ENCODE measurements at places on chromosomes 1 and 21.

GRCh38 chr1:39701049-39701439 is 9.8 kb upstream of the HPCAL4 start:
- peak; percentile 37 for DNase-seq
- no peaks in the 10 kb centered on the region for H3K27me3 ChIP-seq
- H3K27ac ChIP-seq, result no peak overlapping the region

DNA sequence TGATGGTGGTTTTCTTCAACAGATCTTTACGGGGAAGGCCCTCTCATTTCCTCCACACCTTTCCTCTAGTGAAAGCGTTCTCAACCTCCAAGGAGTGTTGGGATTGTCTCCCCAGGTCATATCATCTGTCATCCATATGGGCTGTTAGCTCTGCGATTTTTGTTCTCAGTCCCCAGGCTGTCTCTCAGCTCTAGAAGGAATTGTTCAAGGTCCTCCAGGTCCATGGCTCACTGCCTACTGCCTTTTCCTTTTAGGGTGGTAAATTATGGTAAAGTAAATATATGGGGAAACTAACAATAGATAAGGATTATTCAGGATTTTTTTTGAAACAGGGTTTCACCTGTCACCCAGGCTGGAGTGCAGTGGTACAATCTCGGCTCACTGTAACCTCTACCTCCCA is 37.6 kb downstream of the ELF3 start:
- no peak overlapping the region for H3K4me3 ChIP-seq
- no peaks in the 10 kb centered on the region for H3K36me3 ChIP-seq
- no peaks in the 10 kb centered on the region for H3K27me3 ChIP-seq
- H3K27ac ChIP-seq, result no peak overlapping the region

GRCh38 chr1:46501528-46501927 is 11.9 kb downstream of the DMBX1 start:
- DNase-seq, result no peak
- H3K27ac ChIP-seq, result no peak overlapping the region
- no peaks in the 10 kb centered on the region for H3K4me1 ChIP-seq
- no peaks in the 10 kb centered on the region for H3K36me3 ChIP-seq
- H3K4me3 ChIP-seq, result no peak overlapping the region
- no peaks in the 10 kb centered on the region for H3K27me3 ChIP-seq

GRCh38 chr1:220001095-220001501 is 45.2 kb downstream of the EPRS1 start:
- no peaks in the 10 kb centered on the region for H3K4me1 ChIP-seq
- H3K36me3 ChIP-seq, result peaks cover 100% of the 10 kb centered on the region
- H3K4me3 ChIP-seq, result no peak overlapping the region

GRCh38 chr1:56099766-56100265 is 479.5 kb downstream of the PLPP3 start:
- H3K27ac ChIP-seq, result no peak overlapping the region
- H3K36me3 ChIP-seq, result no peaks in the 10 kb centered on the region
- DNase-seq, result no peak
- no peak overlapping the region for H3K4me3 ChIP-seq

- H3K36me3 ChIP-seq, result no peaks in the 10 kb centered on the region
- DNase-seq, result no peak
- peak overlapping the region; percentile 14 for H3K27ac ChIP-seq
- H3K4me1 ChIP-seq, result no peaks in the 10 kb centered on the region
- H3K4me3 ChIP-seq, result no peak overlapping the region
These were observed 454.1 kb upstream of the USP24 start for GRCh38 chr1:55669293-55669692.

GRCh38 chr1:173603056-173603591 is at the start of gene SLC9C2:
Gene SLC9C2, minus strand, starts transcription at chr1:173603072. Its CDS starts 1,296 bp downstream, at chr1:173601776.
- H3K4me1 ChIP-seq, result no peaks in the 10 kb centered on the region
- H3K27ac ChIP-seq, result peak within 1 kb of the TSS; percentile 13
- no peaks in the 10 kb centered on the region for H3K27me3 ChIP-seq
- peak within 1 kb of the TSS; percentile 17 for H3K4me3 ChIP-seq
- no peaks in the 10 kb centered on the region for H3K36me3 ChIP-seq

- DNase-seq, result no peak
- peak overlapping the region; percentile 48 for H3K27ac ChIP-seq
- H3K36me3 ChIP-seq, result no peaks in the 10 kb centered on the region
- no peaks in the 10 kb centered on the region for H3K27me3 ChIP-seq
These were observed 136.4 kb downstream of the AKT3 start for GRCh38 chr1:243713470-243714186.

GRCh38 chr1:226325178-226325577 is 16.2 kb upstream of the LIN9 start:
- H3K4me1 ChIP-seq, result no peaks in the 10 kb centered on the region
- H3K36me3 ChIP-seq, result no peaks in the 10 kb centered on the region
- no peaks in the 10 kb centered on the region for H3K27me3 ChIP-seq
- no peak overlapping the region for H3K4me3 ChIP-seq

- no peak for DNase-seq
- no peaks in the 10 kb centered on the region for H3K27me3 ChIP-seq
- no peak overlapping the region for H3K27ac ChIP-seq
- no peaks in the 10 kb centered on the region for H3K36me3 ChIP-seq
These were observed 201.1 kb downstream of the OMA1 start for GRCh38 chr1:58345215-58346035.

GRCh38 chr1:185636848-185637247 is 97.3 kb upstream of the HMCN1 start:
- H3K4me3 ChIP-seq, result no peak overlapping the region
- H3K4me1 ChIP-seq, result no peaks in the 10 kb centered on the region
- no peaks in the 10 kb centered on the region for H3K27me3 ChIP-seq
- H3K36me3 ChIP-seq, result no peaks in the 10 kb centered on the region
- no peak overlapping the region for H3K27ac ChIP-seq

- peaks cover 87% of the 10 kb centered on the region for H3K27me3 ChIP-seq
- H3K36me3 ChIP-seq, result no peaks in the 10 kb centered on the region
- H3K4me1 ChIP-seq, result peaks cover 12% of the 10 kb centered on the region
- H3K27ac ChIP-seq, result no peak overlapping the region
- no peak overlapping the region for H3K4me3 ChIP-seq
These were observed 3.1 kb upstream of the RIPK4 start for GRCh38 chr21:41769933-41770332.

DNA sequence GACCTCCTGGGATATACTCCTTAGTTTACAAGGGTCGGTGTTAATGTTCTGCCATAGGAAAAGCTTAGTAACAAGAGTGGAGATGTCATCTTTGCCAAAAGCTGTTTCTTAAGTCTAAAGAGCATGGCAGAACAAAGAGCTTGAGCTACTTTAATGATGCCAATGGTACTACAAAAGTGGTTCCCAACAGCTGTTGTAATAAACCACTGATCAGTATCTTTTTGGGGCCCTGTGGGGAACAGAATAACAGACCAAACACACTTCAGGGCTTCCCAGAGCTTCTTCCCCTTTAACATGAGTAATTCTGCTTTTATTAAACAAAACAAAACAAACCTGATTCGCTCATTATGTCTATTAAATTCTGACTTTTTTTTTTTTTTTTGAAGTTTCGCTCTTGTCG is 116.3 kb downstream of the NCAM2 start:
- H3K4me3 ChIP-seq, result no peak overlapping the region
- H3K27ac ChIP-seq, result no peak overlapping the region
- no peak for DNase-seq

GRCh38 chr1:219365451-219365850 is 191.8 kb downstream of the LYPLAL1 start:
- no peaks in the 10 kb centered on the region for H3K4me1 ChIP-seq
- no peaks in the 10 kb centered on the region for H3K27me3 ChIP-seq
- H3K4me3 ChIP-seq, result no peak overlapping the region
